Naive thymus-derived CD4-positive, alpha-beta T cell (primary cell): ENCODE measurements at places on chromosomes 2 and 18. TPM values are rescaled to one million over a fixed set of nuclear protein-coding genes. Genes with fewer than 3 reads are reported as not detected.

DNA sequence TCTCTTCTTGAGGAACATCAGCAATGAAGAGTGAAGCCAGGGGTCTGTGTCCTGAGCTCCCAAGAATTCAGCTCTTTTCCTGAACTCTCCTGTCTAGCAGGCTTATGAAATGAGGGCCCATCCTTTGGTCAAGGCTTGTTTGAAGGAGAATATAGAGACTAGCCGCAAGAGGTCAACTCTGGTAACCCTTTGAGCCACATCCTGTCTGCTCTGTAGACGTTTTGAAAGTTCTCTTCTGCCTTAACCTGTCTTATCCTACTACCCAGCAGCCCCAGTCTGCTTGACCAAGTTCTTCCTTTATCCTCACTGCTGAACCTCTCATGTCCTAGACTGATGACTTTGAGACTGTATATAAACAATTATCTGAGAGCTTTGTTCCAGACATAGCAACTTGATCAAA, 5.4 kb downstream of the SEMA4F start:
- H3K36me3 ChIP-seq = peaks cover 8% of the 10 kb centered on the region
- peaks cover 6% of the 10 kb centered on the region for H3K4me1 ChIP-seq
- H3K4me3 ChIP-seq = no peak overlapping the region
- no peak for DNase-seq
- no peak overlapping the region for H3K27ac ChIP-seq
- no peaks in the 10 kb centered on the region for H3K27me3 ChIP-seq

GRCh38 chr18:63180971-63181376, 138.6 kb downstream of the BCL2 start:
- H3K27ac ChIP-seq = no peak overlapping the region
- peaks cover 16% of the 10 kb centered on the region for H3K4me1 ChIP-seq
- no peak for DNase-seq
- H3K4me3 ChIP-seq = no peak overlapping the region

DNA sequence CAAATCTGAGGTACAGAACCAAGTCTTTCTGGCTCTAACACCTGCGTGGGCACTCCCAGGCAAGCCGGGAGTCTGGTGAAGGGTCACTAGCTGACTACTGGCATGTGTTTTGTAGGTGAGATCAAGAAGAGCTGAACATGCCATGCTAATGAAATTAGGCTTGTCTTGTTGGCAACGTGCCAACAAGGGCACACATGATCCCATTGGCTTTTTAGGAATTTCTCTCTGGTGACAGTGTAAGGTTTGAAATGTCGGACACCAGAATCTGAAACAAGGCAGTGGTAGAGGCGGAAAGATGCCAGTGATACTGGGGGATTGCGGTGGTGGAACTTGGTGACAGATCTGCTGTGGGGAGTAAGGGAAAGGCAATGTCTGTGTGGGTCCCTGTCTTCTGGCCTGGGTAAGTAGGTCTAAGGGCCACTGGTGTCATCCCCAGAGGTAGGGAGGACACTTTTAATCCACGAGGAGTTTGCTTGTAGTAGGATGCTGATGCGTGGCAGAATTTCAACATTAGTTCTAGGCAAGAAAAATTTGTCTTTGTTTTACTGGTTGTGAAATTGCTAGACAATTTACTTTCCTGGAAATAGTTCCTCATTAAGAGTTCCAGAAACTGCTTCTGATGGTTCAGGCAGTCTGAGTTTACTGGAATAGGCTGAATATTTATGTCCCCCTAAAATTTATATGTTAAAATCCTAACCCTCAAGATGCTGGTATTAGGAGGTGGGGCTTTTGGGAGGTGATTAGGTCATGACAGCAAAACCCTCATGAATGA, 52.6 kb upstream of the ACMSD start:
- no peaks in the 10 kb centered on the region for H3K36me3 ChIP-seq
- H3K27me3 ChIP-seq = no peaks in the 10 kb centered on the region
- no peak overlapping the region for H3K27ac ChIP-seq
- H3K4me1 ChIP-seq = peaks cover 5% of the 10 kb centered on the region
- H3K4me3 ChIP-seq = no peak overlapping the region

- DNase-seq = no peak
- no peaks in the 10 kb centered on the region for H3K36me3 ChIP-seq
- H3K4me3 ChIP-seq = no peak overlapping the region
These were observed 70.0 kb upstream of the PPP1CB start for GRCh38 chr2:28681606-28682005.

DNA sequence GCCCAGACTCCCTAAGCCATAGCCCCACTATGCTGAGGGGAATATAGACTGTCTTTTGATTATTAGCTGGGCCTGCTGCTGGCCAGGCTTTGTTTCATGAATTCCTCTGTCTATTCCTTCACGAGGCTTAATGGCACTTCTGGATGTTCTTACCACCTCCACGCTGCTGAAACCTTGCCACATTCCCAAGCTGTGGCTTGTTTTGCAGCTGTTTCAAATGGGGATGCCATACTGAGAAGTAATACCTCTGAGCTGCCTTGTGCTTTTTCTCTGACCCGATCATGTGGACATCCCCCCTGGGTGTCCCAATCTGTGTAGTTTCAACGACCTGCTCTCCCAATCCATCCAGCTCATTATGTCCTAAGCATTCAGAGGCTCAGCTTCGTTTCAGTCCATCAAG, 114.1 kb downstream of the ICOS start:
- no peaks in the 10 kb centered on the region for H3K27me3 ChIP-seq
- H3K4me3 ChIP-seq = no peak overlapping the region
- no peak for DNase-seq
- H3K4me1 ChIP-seq = no peaks in the 10 kb centered on the region
- H3K27ac ChIP-seq = no peak overlapping the region
- no peaks in the 10 kb centered on the region for H3K36me3 ChIP-seq

DNA sequence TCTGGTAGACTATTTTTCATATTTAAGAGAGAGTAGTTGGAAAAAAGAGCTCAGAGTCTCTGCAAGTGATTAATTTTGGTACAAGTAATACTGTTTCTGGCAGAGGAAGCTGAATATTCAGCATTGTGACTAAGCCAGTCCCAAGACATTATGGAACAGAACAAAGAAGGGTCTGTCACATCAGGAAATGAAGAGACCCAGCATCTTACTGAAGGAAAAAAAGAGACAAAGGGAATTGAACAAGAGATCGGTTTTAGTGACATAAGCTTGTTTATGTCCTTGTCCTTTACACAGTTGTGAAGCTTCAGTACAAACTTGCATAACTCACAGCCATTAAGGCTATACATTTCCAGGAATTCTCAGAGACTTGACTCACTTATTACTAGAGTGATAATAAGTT, 568.5 kb upstream of the SLC8A1 start:
- no peak overlapping the region for H3K4me3 ChIP-seq
- H3K27me3 ChIP-seq = no peaks in the 10 kb centered on the region
- H3K36me3 ChIP-seq = no peaks in the 10 kb centered on the region
- DNase-seq = no peak
- H3K27ac ChIP-seq = no peak overlapping the region

The EHD3 gene
- 3.8 TPM for polyA plus RNA-seq

The BBS5 gene
- polyA plus RNA-seq = 1.6 TPM
